ENCODE measurements at places on chromosomes 6 and 20.

GRCh38 chr6:71489736-71490135 is 201.1 kb downstream of the OGFRL1 start:
- no peak for DNase-seq

- DNase-seq: no peak
Observed at GRCh38 chr6:122187186-122187585, 212.3 kb upstream of the HSF2 start.

- no peak for DNase-seq
Observed at GRCh38 chr6:156616495-156616894, 160.7 kb upstream of the ARID1B start.

GRCh38 chr6:7471171-7471570 is 70.3 kb upstream of the DSP start:
- no peak for DNase-seq

DNA sequence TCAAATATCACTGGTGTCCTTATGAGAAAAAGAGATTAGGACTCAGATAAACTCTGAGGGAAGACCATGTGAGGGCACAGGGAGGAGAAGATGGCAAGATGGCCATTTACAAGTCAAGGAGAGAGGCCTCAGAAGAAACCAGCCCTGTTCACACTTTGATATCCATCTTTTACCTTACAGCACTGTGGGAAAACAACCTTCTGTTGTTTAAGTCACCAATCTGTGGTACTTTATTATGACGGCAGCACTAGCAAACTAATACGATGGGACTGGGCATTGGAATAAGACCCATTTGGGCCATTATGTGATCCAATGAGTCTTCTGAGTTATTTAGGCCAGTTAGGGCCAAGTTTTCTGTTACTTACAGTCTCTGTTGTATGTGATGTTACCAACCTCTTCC is 26.4 kb upstream of the CD2AP start:
- no peak for DNase-seq

GRCh38 chr20:1319051-1319450 is 9.9 kb downstream of the SDCBP2 start:
- DNase-seq: no peak

DNA sequence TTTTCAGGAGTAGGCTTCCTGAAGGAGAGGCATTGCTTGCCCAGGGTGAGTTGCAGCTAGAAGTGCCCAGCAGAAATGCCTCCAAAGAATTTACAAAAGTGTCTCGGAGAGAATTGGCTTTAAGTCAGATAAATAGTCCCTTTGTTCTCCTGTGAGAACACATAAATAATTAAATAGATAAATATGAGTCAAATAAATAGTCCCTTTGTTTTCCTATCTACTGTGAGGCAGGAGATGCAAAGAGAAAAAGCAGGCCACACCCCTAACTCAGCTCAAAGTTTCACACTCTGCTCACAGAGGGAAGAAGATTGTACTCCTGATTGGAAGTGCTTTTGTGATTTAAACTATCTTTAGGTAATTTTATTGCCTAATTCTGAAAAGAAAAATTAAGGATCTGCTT is 180.7 kb upstream of the PRSS16 start:
- DNase-seq: no peak
